ENCODE measurements at places on chromosomes 1 and 21.

- DNase-seq = no peak
Measured at GRCh38 chr1:244230470-244230869, 179.4 kb downstream of the ZBTB18 start.

- DNase-seq = no peak
Measured at GRCh38 chr21:17597680-17598079, 15.0 kb downstream of the BTG3 start.

DNA sequence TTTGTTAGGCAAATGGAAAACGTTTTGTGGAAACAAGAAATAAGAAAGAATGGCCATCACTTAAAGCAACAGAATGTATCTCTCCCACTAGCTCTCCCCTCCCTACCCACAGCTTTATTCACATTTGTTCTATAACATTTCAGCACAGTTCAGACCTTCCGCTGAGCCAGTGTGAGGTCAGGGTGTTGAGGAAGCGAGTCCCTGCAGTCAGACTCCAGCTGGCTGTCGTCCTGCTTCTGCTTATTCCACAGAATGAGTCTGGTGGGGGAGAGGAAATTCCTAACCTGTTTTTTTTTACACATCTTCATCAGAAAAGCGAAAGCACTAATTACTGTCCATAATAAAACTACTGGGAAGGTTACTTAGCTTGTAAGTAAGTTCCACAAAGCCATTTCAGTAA is 39.0 kb downstream of the MRPL39 start:
- no peak for DNase-seq

DNA sequence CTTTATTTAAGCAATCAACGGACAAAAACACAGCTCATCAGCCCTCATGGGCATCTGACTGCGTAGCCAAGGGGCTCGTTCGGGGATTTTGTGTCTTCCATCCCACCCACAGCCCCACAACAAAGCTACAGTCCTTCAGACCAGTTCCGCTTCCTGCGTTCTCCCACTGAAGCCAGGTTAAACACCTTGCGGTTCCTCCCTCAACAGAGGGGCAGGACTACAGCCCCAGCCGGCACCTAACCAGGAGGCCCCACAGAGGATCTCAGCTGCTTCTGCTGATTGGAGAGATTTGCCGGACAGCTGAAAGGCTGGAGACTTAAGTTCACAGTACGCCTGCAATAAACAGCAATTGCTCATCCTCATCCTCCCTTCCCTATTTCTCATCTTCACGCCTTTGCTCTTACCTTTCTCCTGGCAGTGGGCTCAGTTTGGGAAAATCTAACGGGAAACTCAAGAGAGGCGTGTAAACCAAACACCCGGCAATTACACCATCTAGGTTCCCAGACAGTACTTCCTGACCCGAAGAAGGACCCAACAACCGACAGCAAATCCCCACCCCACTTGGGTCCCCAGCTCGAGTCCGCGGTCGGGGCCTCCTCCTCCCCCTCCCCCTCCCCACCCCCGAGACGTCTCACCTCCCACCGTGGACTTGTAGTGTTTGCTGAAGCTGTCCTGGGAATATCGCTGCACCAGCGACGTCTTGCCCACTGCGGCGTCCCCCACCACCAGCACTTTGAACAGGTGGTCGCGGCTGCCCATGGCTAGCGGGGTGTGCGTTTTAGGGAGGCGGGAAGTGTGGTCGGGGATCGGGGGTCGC is 876 bp downstream of the RAB29 start:
- DNase-seq = peak; percentile 36

DNA sequence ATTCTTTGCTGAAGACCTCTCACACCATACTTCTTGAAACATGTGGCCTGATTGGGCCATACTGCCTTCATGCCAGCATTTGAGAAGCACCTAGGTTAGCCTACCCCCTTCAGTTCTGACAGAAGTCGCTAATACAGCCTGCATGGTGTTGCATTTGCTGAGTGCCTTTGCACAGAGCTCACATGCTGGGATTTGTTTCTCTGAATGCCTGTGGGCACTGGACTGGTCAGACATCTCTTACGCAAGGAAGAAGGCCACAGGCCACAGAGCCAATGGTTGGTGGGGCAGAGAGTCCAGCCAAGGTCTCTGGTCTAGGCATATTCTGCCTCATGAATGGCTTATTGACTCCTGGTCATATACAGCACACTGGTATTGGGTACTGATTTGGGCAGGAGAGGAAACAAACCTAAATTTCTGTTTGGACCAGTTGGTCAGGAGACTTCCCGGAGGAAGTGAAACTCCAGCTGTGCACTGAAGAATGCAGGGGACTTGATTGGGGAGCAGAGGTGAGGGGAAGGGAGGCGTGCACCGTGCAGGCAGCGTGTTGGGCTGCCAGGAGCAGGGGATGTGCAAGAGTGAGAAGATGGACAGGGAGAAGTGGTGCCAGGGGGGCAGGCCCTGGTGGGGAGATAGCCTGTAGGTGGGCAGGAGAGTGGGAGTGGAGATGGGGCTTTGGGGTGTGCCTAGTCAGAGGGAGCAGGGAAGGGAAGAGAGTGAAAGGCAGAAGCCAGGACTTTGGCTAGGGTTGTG is 18.1 kb downstream of the URB2 start:
- DNase-seq = no peak

GRCh38 chr1:32241001-32241763 is 5.8 kb upstream of the FAM167B start:
- peak; percentile 56 for DNase-seq

DNA sequence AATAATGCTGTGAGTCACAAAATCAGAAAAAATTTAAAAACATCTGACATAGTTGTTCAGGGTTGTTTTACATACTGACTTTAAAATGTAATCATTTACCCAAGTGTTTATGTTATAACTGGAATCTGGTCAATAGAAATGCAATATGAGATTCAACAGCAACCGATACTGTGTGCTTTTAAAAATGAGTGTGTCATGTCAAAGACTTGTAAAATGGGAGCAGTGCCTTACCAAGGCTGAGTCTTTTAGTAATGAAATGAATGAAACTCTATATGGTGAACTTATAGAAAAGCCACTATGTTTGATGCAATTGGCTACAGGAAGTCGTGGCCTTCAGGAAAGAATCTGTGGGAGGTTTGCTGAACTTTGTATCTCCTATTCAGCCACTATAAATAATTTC is 570.2 kb downstream of the DPYD start:
- no peak for DNase-seq

GRCh38 chr1:25037174-25038074 is 107.3 kb upstream of the RUNX3 start:
- DNase-seq = peak; percentile 64

DNA sequence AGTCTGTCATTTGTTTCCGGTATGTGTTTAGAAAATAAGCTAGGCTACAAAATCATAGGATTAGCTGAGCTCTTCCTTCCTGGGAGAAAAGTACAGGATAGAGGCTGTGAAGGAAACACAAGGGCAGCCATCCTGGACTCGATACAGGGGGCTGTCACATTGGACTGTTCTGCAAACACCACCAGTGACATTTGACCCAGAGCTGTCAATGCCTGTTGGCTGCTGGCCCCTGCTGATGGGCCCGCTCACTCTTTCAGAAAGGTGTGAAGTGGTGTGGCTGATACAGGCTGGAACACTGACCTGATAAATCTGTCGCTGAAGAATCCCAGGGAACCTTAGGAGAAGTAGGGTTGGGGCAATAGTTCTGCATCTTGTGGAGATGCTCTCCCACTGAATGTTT is 183.1 kb downstream of the RHOU start:
- no peak for DNase-seq
